ENCODE measurements at places on chromosomes 2 and 18. TPM values are rescaled to one million over a fixed set of nuclear protein-coding genes. Genes with fewer than 3 reads are reported as not detected.

ABCG8 gene
- total RNA-seq: not detected

GTF3C2 gene
- total RNA-seq: 51.3 TPM

MREG gene
- total RNA-seq: 5.5 TPM

ST3GAL5 gene
- total RNA-seq: 17.7 TPM

RIT2 gene
- not detected for total RNA-seq

ACTR2 gene
- total RNA-seq: 256 TPM

RNF138 gene
- 42.8 TPM for total RNA-seq

CHST9 gene
- total RNA-seq: not detected

C2orf81 gene
- total RNA-seq: 0.40 TPM

MEP1B gene
- total RNA-seq: not detected

TSPYL6 gene
- total RNA-seq: not detected

BBS5 gene
- 6.3 TPM for total RNA-seq
